ENCODE measurements at places on chromosomes 1 and 21.

- no peak for DNase-seq
Measured at GRCh38 chr1:190338829-190339228, 138.8 kb downstream of the BRINP3 start.

DNA sequence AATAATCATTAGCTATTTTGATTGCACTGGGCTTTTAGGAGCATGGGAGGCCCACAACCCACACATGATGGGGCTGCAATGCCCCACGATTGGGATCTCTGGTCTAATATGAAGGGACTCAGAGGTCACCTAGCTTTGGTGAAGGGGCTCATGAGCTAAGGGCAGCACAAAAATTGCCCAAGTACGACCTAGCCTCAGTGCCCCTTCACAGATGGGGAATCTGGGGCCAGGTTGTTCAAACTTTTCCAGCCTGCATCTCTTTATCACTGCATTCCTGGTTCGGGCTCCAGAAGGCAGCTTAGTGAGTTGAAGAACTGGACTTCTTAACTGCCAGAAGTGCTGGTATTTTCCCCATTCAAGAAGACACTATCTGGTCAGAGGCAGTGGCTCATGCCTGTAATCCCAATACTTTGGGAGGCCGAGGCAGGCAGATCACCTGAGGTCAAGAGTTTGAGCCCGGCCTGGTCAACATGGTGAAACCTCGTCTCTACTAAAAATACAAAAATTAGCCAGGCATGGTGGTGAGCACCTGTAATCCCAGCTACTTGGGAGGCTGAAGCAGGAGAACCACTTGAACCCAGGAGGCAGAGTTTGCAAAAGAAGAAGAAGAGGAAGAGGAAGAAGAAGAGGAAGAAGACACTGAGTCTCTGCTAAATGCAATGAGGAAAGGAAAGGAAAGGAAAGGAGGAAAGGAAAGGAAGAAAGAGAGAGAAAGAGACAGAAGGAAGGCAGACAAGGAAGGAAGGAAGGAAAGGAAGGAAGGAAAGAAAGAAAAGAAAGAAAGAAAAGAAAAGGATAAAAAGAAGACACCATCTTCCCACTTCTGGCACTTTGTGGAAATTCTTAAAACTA, 258.5 kb upstream of the IRF2BP2 start:
- no peak for DNase-seq

DNA sequence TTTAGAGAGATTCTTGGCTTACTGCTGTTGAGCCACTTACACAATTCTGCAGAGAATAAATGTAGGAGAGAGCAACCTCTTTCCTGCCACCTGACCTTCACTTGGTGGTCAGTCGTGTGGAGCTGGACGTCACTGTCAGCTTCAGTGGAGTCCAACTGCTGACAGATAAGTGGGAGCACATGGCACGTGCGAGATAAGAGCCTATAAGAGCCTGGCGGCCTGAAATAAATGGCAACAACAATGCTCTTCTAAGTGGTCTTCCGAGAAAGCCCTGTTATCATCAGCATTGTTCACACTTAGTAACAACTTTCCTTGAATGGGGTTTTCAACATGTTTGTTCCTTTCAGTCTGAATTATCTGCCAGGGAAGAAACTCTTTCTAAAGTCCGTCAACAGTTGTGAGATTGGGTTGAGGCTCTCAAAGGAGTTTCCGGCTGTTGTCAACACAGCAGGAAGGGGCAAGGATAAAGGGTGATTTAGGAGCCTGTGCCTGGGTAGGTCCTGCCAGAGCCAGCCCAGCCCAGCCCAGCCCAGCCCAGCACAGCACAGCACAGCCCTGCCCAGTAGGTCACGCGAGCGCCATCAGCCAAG, 57.2 kb upstream of the RUNX1 start:
- DNase-seq, result peak; percentile 84

DNA sequence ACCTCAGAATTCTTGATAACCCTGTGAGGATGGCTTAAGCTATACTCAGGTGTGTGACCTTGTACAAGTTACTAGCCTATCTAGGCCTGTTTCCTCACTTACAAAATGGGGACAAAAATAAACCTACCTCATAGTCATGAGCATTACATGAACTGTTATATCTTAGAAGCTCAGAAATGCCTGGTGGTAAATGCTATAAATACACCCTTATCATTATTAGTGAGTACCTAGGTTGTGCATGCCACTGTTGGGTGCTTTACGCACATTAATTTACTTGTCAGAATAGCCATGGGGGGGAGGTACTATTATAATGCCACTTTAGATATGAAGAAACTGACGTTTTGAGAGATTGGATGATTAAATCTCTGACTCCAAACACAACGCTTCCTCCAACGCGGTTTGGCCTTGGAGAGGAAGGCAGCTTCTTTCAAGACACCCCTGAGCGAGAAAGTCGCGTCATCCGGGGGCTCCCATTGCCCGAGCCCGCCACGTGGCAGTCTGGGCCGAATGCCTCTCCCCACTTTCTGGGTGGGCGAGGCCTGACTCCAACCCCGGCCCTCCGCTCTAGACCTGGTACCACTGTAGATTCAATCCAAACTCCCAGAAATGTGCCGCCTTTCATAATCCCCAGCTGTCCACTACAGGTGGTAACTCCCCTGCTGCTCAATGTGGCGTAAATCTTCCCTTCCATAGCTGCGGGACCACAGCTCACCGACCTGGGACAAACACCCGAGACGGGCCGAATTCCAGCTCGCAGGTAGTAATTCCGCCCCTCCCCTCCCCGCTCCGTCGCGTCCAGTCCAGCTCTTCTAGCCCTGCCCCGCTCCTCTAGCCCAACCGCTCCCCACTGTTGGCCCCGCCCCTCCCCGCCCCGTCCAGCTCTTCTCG, 771 bp upstream of the RAD54L start:
- peak; percentile 90 for DNase-seq

DNA sequence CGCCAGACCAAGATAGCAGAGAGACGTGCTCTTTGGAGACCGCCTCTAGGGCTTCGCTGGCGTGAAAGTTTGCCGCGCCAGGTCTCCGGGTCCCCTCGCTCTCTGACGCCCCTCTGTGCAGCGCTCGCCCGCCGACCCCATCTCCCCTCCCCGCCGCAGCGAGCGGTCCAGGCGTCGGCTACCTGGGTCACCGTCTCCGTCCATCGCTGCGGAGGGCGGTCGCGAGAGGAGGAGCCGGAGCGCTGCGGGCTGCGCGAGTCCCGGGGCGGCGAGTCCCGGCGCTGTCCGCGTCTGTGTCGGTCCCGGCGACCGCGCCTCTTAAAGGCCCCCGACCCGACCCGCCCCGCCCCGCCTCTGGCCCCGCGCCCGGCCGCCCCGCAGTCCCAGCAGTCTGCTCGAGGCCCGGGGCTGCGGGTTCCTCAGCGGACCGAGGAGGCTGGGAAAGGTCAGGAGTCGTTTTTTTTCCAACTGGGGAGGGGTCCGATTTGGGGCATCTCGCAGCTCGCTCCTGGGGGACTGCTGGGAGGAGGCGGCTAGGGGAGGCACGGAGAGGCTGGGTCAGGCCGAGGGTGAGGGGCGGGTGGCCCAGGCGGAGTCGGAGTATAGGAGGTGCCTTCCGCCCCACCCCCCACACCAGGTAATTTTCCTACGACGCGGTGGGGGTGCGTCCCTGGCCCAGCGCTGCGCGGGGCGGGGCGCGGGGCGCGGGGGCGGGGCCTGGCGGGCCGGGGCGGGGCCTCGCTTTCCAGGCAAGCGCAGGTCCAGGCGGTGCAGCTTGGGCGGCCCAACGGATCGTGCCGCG, at the start of the genes FBXO2 and FBXO44:
TSS of gene FBXO2 (minus strand) at position 293 of the 802 bp plus-strand sequence. CDS start at position 204, 89 bp downstream.
TSS of gene FBXO44 (plus strand) at position 741 of the 802 bp plus-strand sequence. CDS start 959 bp downstream, outside the sequence.
- DNase-seq, result peak; percentile 91

DNA sequence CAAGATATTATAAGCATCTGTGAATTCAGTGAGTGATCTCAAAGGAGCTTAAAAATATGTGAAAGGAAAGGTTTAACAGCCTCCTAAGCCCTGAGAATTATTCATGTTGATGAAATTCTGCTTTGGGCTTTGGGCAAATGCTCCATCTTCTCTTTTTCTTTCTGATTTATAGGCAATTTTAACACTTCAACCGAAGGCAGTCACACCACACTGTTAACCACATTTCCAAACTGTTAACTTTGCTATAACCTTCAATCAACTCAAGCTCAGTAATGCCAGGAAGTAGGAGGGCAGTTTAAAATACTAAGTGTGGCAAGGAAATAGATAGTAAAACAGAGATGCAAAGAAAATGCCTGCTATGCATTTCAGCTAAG, 54.4 kb upstream of the NEK7 start:
- DNase-seq, result no peak

- no peak for DNase-seq
Measured at GRCh38 chr1:83958704-83959103, 40.2 kb downstream of the TTLL7 start.

GRCh38 chr21:17352996-17353655, 159.7 kb upstream of the CXADR start:
- no peak for DNase-seq

DNA sequence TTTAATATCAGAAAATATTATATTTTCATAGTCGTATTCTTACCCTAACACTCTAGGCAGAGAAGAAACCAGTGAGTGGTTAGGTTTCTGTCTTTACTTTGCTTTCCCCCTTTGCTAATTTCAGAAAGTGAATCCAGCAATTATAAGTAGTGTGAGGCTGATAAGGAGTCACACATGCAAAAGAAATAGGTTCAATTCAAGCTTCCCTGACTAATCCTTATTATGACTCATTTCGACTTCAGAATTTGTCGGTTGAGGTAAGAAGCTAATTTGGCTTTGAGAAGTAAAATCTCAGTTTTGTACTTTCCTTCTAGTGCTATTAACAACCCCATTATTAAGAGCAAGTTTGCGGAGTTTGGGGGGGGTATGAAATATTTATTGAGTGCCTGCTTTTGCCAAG, 22.4 kb downstream of the ESRRG start:
- DNase-seq, result no peak

- DNase-seq, result no peak
Measured at GRCh38 chr1:161133220-161133740, 813 bp upstream of the DEDD start.
